ENCODE measurements at places on chromosomes 6 and 20.

GRCh38 chr6:143363299-143363698 is 87.2 kb downstream of the ADAT2 start:
- no peak for DNase-seq

GRCh38 chr6:4162370-4162769 is 27.0 kb upstream of the ECI2 start:
- DNase-seq: no peak

GRCh38 chr6:11804701-11805100 is 26.1 kb upstream of the ADTRP start:
- DNase-seq: no peak

GRCh38 chr6:52109171-52109571 is 21.8 kb upstream of the PKHD1 start:
- DNase-seq: no peak

- DNase-seq: no peak
These were observed 10.9 kb downstream of the LRRC1 start for GRCh38 chr6:53805725-53806124.

DNA sequence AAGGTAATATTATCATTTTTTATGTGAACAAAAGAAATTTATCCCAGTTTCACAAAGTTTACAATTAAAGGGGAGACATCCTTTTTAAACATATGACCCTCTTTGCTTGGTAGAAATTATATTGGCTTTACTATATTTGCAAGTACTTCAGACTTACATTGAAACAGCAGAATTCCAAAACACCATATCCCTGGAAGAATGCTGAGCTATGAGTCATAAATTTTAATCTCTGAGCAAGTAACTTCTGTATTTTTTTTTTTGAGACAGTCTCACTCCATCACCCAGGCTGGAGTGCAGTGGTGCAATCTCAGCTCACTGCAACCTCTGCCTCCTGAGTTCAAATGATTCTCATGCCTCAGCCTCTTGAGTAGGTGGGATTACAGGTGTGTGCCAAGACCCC is 240.4 kb downstream of the TBC1D32 start:
- no peak for DNase-seq

DNA sequence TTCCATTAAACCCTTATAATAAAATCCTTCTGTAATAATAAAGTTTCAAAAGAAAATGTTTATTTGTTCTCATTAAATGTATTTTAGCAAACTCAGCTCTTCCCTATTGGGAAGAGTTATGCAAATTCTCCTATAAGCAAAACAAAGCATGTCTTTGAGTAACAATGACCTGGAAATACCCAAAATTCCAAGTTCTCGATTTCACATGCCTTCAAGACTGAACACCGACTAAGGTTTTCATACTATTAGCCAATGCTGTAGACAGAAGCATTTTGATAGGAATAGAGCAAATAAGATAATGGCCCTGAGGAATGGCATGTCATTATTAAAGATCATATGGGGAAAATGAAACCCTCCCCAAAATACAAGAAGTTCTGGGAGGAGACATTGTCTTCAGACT is 3.8 kb downstream of the IL17A start:
- DNase-seq: no peak

- DNase-seq: peak; percentile 33
These were observed at the start of gene NPEPL1 for GRCh38 chr20:58692579-58693225. Gene NPEPL1, plus strand, starts transcription at chr20:58692800. Its CDS starts 101 bp downstream, at chr20:58692901.

DNA sequence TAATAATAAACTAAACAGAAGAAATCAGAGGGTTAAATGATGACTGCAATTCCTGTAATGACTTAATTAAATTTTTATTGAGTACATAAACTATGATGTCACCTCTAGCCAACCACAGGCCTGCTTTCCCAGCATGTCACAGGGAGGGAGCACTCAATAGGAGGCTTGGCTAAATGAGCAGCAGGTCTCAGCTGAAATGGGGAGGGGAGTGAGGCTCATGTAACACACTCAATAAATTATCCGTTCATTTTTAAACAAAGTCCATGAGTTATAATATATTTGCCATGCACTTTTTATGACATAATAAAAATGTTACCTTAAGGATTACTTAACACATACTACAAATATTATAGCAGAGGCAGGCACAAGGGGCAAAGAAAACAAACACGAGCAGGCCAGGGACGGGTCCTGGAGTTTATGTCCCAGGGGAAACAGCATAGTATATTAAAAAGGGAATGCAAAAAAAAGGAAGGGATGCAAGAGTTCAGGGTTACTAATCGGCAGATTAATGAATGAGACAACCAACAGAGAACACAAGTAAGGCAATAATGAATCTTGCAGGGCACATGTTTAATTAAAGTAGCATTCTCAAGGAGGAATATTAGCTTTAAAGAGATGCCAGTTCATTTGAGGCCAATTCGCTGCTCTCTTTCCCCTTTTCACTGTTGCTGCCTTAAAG is 27.1 kb upstream of the FAM83C start:
- DNase-seq: no peak

- no peak for DNase-seq
These were observed 77.1 kb downstream of the CYP39A1 start for GRCh38 chr6:46575530-46575929.

DNA sequence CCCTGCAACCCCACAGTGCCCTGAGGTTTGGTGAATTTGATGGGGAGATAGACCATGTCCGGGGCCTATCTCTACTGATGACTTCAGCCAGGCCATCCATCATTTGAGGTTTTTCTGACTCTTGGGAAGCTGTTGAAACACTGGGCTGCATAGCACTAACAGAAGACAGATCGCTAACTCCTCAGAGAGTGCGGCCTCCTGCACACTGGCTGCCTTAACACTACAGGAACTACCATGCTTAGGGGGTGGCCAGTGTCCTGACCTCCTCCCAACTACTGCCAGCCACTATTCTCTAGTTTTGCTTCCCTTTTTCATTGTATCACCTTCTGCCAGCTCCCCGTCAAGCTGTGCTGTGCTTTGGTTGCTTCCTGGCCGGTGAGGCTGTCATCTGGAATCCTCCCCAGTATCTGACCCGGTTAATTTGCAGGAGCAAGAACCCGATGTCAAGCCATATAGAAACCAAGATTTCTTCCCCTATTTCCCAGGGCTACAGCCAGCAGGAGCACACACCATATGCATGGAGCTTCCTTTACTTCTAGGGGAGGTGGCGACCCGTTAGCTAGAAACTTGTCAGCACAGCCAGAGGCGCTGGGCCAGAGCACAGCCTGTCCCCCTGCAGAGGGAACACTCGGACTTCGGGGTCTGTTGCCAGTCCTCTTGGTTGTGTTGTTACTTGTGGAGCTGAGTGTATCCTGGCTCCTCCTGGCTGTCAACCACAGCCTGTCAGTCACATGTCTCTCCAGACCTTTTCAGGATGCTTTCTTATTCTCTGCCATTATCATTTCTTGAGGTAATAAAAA is 57.3 kb upstream of the TRAF3IP2 start:
- peak; percentile 34 for DNase-seq

- DNase-seq: no peak
These were observed 68.1 kb downstream of the BMP2 start for GRCh38 chr20:6835609-6836008.
